Occipital lobe (tissue), 3 donors: ENCODE measurements at places on chromosomes 7 and 10. TPM values are rescaled to one million over a fixed set of nuclear protein-coding genes. Genes with fewer than 3 reads are reported as not detected.

The UBE2D4 gene
- 11.4 TPM for total RNA-seq

The CH25H gene
- total RNA-seq = 0.78 TPM

The EBF3 gene
- total RNA-seq = 0.31 TPM

The LRRD1 gene
- 0.78 TPM for total RNA-seq

GRCh38 chr10:94343151-94343550 is 19.6 kb downstream of the NOC3L start:
- no peak for DNase-seq

- no peak for DNase-seq
These were observed 161.9 kb downstream of the GRID1 start for GRCh38 chr10:86204421-86205305.

GRCh38 chr10:101287997-101288635 is 58.9 kb upstream of the LBX1 start:
- DNase-seq = no peak

- DNase-seq = no peak
These were observed 11.5 kb downstream of the C10orf71 start for GRCh38 chr10:49310460-49310859.

GRCh38 chr10:103933557-103934121 is 15.7 kb upstream of the STN1 start:
- DNase-seq = peak; percentile 63

- no peak for DNase-seq
These were observed 130.9 kb downstream of the RSU1 start for GRCh38 chr10:16686054-16686902.

DNA sequence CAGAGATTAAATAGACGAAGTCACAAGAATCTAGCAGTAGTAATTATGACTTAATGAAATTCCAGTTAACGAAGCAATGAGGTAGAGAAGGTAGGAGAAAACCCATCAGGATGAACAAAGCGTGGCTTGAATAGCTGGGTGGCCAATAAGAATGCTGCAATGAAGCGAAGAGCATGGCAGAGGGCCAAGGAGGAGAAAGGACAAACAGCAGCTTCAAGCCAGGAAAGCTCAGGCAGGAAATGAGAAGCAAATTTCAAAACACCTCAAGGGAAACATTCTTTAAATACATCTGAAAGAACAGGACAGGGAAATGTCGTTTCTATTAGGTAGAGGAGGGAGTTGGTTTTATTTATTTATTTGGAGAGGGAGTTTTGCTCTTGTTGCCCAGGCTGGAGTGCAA is 122.5 kb downstream of the KIAA1217 start:
- DNase-seq = no peak

DNA sequence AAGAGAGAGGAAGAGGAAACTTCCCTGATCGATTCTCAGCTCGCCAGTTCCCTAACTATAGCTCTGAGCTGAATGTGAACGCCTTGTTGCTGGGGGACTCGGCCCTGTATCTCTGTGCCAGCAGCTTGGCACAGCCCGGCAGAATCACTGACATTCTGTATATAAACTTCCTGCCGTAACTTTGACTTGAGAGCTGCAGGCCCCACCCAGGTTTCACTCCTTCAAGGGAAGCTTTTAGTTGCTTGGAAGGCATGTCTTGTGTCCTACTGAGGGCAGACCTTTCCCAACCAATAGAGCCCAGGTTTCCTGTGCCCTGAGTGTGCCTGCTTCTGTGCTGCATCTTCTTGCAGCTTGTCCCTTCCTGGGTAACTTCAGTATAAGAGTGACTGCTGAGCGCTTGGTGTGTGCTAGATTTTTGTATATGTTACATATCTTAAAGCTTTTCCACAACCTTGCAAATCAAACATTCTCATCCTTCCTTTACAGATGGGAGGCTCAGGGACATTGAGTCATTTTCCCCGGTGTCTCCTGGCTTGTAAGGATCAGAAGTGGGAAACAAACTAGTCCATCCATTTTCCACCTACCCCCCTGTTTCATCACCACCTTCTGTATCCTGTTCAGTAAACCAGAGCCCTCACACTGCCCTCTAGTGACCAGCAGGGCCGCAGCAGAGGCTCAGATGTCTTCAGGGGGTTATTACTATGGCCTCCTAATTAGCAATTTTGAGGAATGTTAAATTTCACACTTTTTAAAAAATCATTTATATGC is 225.2 kb upstream of the PRSS58 start:
- DNase-seq = no peak

GRCh38 chr7:125559921-125560320 is 630.3 kb upstream of the POT1 start:
- DNase-seq = no peak

GRCh38 chr10:125084191-125084613 is 76.2 kb downstream of the CTBP2 start:
- DNase-seq = no peak

DNA sequence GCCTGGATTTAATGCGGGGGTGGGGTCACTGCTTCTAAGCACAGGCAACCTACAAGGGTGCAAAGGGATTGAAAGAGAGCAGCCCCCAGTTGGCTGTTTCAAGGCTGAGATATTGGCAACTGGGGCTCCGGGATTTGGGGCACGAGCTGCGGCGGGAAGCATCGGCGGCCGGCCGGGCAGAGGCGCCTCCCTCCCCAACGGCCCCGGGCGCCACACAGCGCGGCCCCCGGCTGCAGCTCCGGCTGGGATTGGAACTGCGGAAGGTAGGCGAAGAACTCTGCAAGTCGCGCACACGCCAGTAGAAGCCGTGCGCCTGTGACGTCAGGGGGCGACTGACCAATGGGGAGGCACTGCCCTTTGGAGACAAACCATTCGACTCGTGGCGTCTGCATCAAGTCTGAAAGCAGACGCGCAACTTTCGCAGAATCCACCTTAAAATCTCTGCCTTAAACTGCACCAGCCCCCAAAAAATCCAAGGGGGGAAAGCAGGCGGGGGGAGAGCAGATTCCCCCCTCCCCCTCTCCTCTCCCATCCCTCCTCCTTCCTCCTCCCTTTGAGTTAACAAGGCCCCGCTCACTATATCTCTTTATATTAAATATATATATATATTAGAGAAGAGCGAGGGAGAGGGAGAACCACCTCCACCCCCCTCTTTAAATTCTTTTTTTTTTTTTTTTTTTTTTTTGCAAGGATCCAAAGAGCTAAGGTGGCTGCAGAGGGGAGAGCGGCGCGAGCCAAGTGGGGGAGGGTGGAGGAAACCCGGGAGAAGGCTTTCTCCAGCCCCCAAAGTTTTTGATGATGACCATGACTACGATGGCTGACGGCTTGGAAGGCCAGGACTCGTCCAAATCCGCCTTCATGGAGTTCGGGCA is at the start of gene DLX6:
Gene DLX6, plus strand, starts transcription at position 371 of the 872 bp plus-strand sequence. Its CDS starts 425 bp downstream, at position 796.
- DNase-seq = peak; percentile 37
